ENCODE measurements at places on chromosomes 6 and 20. TPM values are rescaled to one million over a fixed set of nuclear protein-coding genes. Genes with fewer than 3 reads are reported as not detected.

GRCh38 chr20:5665417-5665816, 84.8 kb upstream of the SHLD1 start:
- ATAC-seq = no peak

The PPP1R16B gene
- total RNA-seq = 79.5 TPM

The AKAP12 gene
- total RNA-seq = 0.35 TPM

GRCh38 chr6:33107641-33108040, 31.9 kb downstream of the HLA-DPB1 start:
- no peak for ATAC-seq

The ENPP5 gene
- 0.45 TPM for total RNA-seq

All from activated T-helper 17 cell treated with anti-CD3 and anti-CD28 coated beads, Interleukin-2, amount 50 U/mL, for 72 hours (primary cell).